ENCODE measurements at places on chromosomes 11 and 22.

GRCh38 chr11:16606784-16607674 is 131.4 kb upstream of the C11orf58 start:
- DNase-seq = no peak

GRCh38 chr11:112962579-112963367 is 1.6 kb downstream of the NCAM1 start:
- DNase-seq = no peak

- no peak for DNase-seq
Measured at GRCh38 chr22:19132153-19132552, 1.0 kb downstream of the TSSK2 start.

DNA sequence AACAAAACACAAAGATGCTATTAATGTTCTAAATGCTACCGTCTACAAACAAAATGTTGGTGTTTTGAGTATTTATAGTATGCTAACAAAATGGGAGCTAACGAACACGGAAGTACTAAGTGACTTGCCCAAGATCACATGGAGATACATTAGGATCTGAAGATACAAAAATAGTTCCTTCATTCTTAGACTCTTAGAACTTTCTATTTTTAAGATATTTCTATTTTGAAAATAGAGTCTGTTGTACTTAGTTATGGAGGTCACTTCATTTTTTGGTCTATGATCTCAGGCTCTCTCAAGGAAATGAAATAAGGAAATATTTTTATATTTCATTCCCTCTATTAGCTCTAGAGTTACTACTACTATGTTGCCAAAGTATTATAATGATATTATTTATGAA is 64.2 kb downstream of the APOL5 start:
- DNase-seq = no peak

GRCh38 chr11:57732661-57733060 is 8.6 kb upstream of the SELENOH start:
- DNase-seq = no peak

DNA sequence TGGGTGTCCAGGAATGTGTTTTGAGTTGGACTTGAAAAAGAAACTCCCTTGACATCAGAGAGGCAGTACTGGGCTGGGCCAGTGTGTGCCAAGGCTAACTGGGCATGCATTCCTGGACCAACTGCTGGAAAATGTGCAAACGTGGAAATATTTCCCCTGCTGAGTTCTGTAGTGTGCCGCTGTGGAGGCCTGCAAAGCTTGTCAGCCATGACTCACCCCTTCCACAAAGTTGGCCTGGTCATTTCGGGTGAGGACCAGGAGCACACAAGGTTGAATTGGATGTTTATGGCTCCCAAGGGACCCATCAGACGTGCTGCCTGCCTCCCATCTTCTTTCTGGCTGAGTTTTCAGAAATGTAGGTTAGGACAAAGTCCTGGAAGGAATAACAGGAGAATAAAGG is 513.1 kb downstream of the MIAT start:
- no peak for DNase-seq

- DNase-seq = no peak
Measured at GRCh38 chr11:71996946-71997345, 1.8 kb upstream of the IL18BP start.

DNA sequence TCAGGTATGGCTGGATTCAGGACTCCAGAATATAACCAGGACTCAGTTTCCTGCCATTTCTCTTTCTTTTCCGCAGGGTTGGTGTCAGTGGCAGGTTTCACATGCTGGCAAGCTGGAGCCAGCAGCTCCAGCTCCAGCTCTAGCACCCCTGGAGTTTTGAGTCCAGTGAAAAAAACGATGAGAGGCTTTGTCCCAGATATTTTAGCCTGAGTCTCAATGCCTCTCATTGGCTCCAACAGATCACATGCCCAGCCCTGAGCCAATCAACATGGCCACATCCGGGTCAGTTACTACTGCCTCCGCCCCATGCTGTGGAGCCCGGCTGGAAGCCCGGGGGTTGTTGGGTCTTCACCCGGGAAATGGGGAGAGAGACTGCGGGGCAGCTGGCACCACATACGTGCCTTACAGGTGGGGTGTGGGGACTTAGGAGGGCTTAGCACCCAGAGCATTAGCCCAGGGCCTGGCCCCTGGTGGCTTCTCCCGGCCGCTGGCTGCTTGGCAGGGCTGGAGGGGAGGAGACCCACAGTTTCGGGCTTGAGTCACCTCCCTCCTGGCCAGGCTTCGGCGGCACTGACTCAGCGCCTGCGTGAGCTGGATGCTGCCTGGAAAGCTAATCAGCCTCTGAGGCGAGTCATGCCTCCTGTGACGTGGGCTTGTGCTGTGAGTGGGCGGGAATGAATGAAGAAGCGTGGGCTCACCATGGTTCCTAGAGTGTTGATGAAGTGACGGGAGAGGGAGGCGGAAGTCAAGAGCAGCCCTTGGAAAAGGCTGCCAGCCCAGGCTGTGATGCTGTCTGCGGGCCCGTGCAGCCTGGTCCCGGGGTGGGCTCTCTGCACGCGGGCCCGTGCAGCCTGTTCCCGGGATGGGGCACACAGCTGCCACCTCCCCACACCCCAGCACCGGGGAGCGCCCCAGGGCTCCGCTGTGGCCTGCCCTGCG is 15.3 kb upstream of the MRTFA start:
- DNase-seq = peak; percentile 89

GRCh38 chr11:18379201-18379600 is 15.2 kb upstream of the LDHA start:
- DNase-seq = no peak

DNA sequence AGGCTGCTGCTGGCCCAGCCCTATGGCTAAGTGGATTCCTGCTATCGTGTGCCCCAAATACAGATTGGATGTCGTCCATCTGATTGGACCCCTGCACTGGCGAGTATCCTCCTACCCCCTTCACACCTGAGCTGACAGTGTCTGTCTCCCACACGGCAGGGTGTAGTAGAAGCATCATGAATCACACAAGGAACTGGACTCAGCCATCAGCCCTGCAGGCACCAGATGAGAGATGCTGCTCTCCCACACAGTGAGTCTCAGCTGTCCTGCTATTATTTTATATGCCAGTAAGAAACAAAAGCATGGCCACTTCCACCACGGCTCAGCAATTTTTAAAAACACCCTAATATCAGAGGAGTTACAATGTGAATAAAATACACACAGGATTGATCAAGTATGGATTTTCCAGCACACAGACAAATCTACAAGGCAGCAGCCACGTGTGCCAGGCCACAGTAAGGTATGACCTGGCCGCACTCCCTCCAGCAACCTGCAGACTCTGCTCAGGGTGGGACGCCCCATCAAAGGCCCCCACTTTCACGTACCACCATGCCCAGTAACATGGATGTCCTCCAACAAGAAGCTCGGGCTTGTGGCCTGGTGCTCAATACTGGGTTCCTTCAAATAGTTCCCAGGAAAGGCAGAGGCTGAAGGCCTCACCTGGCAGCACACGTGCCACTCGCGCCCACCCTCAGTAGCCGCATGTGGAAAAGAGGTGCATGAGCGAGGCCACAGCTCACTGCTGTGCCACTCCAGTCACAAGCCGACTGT is 16.4 kb upstream of the SLC25A1 start:
- DNase-seq = no peak

- no peak for DNase-seq
Measured at GRCh38 chr22:50253941-50254340, 2.9 kb upstream of the HDAC10 start.

GRCh38 chr11:2691991-2692875 is 7.6 kb downstream of the KCNQ1OT1 start:
- DNase-seq = no peak

- no peak for DNase-seq
Measured at GRCh38 chr11:3380706-3381545, 2.0 kb upstream of the ZNF195 start.

GRCh38 chr22:40056154-40056553 is 61.4 kb downstream of the FAM83F start:
- no peak for DNase-seq

GRCh38 chr11:125494974-125495725 is 915 bp downstream of the FEZ1 start:
- peak; percentile 11 for DNase-seq

DNA sequence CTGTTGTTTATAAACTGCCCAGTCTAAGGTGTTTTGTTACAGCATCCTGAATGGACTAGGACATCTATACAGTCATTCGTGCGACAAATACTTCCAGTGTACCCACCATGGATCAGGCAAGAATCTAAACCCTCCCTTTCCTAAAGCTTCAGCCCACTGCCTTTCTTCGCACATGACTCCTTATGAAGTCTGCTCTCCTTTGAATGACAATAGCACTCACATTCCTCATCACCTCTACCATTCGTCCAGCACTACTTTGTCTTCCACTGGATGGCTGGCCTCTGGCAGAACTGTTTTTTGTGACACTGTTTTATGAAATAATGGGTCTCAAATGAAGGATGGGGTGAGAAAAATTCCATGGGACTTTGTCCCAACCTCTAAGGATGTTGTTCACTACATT is 89.8 kb upstream of the LIN7C start:
- DNase-seq = no peak

DNA sequence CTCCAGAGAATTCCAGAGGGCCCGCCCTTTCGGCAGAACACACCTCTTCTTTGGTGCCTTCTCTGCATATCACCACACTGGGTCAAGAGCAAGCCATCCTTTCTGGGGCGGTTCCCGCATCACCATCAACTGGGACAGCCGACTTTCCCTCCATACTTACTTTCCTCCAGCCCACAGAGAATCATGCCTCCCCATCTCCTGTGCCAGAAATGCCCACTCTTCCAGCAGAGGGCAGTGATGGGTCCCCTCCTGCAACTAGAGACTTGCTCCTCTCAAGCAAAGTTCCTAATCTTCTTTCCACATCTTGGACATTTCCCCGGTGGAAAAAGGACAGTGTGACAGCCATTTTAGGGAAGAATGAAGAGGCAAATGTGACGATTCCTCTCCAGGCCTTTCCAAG is 157.7 kb downstream of the C11orf91 start:
- DNase-seq = no peak

DNA sequence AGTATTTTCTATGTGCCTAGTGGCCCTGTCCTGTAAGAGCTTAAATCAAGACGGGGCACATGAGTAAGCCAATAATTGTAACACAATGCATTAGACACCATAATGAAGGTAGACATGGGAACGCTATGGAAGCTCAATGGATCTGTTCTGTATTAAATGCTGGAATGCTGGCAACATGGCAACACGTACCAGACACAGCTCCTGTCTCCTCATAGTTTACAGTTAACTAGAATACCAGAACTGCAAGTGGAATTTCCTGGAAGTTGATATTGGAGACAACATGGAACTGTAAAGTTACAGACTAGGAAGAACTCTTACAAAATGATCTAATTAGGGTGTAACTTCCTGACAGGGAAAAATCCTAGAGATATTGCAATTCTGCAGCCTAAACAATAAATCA is 12.4 kb downstream of the P4HA3 start:
- no peak for DNase-seq

Data from stimulated activated CD4-positive, alpha-beta T cell treated with anti-CD3 and anti-CD28 coated beads, Interleukin-4, amount 100 ng/mL, for 4 hours (primary cell).